ENCODE measurements at places on chromosomes 2 and 18.

DNA sequence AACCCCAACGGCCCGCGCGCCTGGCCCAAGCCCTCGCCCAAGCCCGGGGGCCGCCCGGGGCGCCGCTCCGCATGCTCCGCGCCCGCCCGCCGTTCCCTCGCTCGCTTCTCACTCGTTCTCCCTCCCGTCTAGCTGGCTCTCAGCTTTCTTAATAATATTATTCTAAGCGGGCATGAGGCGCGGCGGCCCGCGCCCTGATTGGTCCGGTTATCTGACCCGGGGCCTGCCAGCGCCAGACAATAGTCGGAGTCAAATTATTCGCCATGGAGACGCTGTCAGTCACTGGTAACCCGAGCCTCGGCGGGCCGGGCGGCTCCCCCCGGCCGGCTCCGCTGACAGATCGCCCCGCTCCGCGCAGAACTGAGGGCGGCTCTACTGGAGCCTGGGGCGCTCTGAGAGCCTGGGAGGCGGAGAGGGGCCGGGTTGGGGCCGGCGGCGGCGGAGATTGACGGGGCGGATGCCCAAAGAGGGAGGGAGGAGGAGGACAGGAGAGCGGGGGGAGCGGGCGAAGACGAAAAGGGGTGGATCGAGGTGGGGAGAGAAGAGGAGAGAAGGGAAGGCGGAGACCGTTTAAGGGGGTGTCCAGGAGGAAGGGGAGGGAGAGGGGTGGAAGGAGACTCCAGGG, at the start of gene SIX2:
Gene SIX2 (minus strand): TSS at position 150 of the 625 bp plus-strand sequence. CDS start 342 bp downstream, outside the sequence.
- no peak for DNase-seq

DNA sequence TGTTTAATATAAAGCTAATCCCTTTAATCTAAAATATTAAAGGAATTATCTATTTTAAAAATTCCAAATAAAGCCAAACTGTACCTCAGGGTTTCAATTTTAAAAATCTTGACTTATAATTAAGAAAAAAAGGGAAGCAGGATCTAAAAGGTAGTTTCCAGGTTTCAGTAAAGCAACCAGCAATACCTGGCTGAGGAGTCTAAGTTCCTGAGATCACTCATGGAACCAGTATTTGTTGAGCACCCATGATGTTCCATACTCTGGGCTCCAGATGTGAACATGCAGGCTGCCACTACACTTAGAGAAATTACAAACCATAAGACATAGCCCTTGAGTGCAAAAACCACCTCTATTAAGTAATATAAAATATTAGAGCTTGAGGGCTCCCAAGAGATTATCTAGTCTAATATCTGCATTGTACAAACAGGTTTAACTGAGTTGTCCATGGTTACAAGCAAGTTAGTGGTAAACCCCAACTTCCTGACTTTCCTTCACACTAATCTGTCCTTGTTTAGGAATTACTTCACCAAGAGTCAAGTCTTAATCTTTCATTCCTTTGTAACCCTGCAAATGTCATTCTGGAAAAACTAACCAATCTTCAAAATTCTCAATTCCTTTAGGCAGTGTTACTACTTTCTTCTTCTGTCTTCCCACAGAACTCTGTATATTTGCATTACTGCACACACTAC, 49.2 kb downstream of the CLASP1 start:
- no peak for DNase-seq

GRCh38 chr2:191105082-191105481, 45.7 kb downstream of the STAT4 start:
- no peak for DNase-seq

GRCh38 chr2:123913143-123913735, 111.8 kb upstream of the CNTNAP5 start:
- DNase-seq = no peak

GRCh38 chr2:96116879-96117533, 635 bp upstream of the ADRA2B start:
- peak; percentile 41 for DNase-seq

DNA sequence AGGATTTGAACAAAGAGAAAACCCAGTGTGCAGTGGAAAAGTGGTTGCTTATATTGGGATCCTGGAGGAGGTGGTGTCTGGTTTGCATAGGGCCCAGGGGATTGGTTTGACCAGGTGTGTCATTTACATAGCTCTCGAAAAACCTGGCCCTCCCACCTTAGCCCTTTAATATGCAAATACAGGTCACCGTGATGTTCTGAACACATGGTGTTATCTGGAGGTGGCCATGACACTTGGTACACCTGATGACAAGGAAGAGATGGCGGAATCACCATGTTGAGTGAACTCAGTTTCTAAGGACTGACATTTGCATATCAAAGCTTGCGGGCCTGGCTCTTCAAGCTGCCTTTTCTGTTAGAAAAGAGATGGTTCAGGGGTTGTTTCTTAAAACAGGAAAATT, 2.3 kb upstream of the NAPG start:
- DNase-seq = no peak

GRCh38 chr2:175147186-175147585, 20.8 kb downstream of the ATF2 start:
- no peak for DNase-seq

DNA sequence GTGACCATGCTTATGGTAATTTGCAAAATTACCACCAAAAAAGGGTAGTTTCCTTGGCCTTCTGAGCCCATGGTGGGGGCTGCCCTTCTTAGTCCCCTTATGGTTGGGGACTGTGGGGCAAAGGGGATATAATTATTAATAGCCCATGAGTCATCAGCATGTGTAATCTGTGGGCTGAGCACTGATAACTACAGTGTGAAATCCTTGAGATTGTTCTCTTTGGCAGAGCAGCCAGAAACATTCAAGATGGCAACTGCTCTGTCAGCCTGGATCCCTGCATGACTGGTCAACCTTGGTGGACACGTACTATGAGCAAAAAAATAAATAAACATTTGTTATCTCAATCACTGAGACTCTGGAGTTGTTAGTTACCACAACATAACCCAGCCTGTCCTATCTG, 61.3 kb downstream of the MGAT4A start:
- no peak for DNase-seq

GRCh38 chr2:68391869-68392268, 26.8 kb downstream of the PLEK start:
- DNase-seq = no peak

- DNase-seq = peak; percentile 51
Measured at GRCh38 chr2:95389245-95390119, 13.0 kb upstream of the FAHD2A start.

DNA sequence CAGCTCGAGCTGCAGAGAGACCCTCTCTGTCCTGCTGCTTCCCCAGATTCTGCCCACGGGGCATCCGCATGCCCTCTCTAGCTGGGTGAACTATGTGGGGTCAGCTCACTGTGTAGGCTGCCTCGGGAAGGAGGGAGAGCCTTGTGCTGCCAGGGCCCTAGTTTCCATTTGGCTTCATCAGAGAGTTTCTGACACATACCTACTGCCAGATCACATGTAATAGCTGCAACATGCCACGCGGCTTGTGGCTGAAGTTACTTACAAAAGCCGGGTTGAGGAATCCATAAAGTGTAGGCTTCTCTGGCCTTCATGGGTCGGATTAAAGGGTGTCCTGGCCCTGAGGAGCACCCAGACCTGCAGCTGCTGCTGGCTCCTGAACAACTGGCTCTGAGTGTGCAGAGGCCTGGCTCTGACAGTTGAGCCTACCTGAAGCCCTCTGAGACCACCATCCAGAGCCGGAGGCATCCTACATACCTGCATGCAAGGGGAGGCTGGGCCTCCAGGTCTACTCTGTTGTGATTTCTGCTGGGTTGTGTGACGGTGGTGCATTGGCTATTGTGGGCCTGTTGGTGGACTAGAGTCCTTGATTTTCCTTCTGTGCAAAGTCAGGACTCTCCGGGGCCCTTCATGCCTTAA, 130.0 kb downstream of the SH3RF3 start:
- DNase-seq = no peak

DNA sequence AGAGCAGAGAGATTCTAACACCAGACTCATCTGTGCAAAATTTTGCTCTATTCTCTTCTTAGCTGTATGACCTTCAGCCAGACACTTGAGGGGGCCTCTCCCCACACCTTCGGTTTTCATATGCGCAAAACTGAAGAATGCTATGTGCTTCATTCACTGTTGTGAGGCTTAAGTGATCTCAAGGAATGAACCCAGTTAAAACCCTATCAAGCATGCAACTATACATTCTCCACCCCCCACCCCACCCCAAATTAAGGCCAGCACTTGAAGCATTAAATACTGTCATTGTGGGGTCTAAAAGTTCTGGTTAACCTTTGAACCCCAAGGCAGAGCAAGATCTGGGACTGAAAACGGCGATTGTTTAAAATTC, 10.0 kb downstream of the PCARE start:
- DNase-seq = no peak

DNA sequence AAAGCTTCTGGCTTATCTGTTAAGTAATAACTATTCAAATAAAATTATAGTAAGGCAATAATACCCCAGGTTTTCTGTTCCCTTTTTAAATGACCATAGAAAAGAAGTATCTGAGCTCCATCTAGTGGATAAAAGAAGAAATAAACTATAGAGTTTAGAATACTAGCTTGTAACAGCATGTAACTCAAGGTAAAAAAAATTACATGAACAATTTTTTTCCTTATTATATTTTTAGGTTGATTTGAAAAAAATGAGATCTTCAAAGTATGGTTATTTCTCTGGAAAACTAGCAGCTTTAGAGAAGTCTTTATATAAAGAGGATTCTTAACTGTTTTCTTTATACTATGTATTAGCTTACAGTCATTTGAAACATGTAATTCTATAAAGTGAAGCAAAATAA, 58.1 kb downstream of the NCKAP1 start:
- no peak for DNase-seq

DNA sequence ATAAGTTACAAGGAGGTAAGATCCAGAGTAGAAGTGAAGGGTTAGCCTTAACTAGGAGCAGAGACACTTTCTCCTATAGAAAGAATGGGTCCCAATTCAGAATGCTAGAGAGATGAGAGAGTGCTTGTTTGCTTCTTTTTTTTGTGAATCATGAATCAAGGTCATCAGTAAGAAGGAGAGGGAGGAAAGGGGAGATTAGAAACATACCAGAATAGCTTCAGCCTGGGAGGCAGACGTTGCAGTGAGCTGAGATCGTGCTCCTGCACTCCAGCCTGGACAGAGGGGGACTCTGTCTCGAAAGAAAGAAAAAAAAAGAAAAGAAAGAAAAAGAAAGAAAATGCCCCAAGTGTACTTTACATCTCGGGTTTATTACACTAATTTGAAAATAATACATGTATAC, 55.8 kb upstream of the SLC35F5 start:
- DNase-seq = no peak

GRCh38 chr18:77487951-77488740, 238.5 kb downstream of the GALR1 start:
- DNase-seq = no peak

DNA sequence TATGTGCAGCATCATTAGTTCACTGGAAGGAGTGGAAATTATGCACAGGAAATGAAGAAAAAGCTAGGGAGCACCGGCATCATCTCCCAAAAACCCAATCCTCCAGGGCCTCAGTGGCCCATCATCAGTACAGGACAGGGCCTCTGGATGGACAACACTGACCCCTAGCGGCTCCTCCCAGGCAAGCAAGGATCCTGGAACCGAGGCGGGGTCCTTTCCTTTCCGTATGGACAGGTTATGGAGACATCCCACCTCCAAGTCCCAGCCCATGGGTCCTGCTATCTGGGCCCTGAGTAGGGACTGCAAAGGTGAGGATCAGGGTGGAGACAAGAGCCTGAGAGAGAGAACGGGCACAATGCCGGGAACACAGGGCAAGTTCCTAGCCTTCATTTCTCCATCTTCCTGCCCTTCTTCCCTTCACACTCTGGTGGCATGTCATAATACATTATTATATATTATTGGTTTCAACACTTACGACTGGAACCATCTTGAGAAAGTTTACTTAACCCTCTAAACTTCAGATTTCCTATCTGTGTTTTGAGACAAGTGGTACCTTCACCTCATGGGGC, 68.2 kb downstream of the ZNF516 start:
- no peak for DNase-seq

DNA sequence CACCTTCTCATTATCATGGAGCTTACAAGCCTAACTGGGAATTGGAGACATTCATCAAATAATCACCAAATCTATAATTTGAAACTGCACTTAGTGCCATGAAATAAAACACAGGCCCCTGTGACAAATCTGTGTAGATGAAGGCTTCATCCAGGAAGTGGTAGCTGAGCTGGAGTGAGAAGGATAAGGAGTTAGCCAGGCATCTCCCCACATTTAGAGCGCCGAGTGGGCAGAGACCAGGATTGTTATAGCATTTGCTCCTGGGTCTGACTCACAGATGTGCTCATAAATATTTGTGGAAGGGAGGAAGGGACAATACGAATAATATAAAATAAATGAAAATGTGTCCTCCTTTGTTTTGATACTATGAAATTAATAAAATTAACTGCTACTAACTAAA, 2.5 kb upstream of the MAT2A start:
- no peak for DNase-seq

DNA sequence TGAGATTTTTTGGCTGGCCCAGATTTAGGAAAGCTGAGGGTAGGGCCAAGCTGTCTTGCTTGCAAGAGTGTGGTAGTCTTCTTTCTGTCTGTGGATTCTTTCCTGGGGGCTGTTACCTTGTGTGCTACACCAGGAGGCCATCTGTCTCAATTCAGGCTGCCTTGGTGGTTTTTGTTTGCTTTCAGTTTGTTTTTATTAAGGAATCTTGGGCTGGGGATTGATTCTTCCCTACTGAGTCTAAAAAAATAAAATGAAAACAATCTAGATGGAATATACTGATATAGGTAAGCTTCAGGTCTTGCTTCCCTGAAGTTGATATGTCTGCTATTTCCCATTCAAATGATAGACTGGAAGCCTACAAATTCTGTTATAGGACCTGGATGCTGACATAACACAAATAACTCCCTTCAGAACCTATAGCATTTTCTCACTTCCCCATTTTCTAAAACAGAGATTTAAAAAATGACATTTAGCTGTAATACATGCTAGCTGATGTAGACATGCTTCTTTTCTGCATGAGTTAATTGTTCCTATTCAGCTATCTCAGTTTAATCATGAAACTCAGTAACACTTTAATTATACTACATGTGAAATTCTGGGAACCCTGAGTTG, 5.3 kb downstream of the LHCGR start:
- no peak for DNase-seq

DNA sequence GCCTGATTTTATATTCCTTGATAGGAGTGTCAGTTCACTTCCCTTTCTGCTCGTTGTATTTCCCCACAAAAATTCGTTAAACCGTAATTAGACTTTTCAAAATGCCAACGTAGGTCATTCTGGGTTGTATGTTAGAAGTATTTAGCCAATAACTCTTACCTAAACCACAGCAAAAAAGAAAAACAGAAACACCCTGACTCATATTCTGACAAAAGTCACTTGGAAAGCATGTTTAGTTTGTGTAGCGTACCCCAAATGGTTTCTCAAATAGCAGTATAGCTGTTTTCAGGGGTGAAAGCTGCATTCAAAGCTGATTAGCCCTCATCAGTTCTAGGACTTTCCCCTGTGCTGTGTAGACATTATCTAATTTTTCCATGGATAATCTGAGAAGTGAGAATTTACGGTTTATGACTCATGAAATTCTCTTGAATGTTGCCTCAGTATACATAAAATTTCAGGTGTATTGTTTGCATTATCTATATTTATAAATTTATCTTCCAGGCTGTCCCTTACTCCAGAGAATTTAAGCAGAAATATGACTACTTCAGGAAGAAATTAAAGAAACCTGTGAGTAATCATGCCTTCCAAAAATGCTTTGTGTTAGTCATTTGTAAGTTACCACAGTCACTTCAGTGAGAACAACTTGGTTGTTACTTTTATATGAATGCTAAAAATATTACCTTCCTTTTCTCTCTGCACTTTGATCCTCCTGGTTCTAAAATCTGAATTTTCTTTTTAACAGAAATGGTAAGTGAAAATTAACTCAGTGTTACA, 264.9 kb downstream of the ALPK2 start:
- DNase-seq = no peak
